Activated CD4-positive, alpha-beta T cell treated with anti-CD3 and anti-CD28 coated beads, Interleukin-2, amount 50 U/mL, for 24 hours (primary cell): ENCODE measurements at places on chromosomes 5 and 9.

- DNase-seq: no peak
Measured at GRCh38 chr5:95029569-95030366, 255.1 kb downstream of the MCTP1 start.

- no peak for DNase-seq
Measured at GRCh38 chr5:33984178-33984577, 315 bp downstream of the SLC45A2 start.

DNA sequence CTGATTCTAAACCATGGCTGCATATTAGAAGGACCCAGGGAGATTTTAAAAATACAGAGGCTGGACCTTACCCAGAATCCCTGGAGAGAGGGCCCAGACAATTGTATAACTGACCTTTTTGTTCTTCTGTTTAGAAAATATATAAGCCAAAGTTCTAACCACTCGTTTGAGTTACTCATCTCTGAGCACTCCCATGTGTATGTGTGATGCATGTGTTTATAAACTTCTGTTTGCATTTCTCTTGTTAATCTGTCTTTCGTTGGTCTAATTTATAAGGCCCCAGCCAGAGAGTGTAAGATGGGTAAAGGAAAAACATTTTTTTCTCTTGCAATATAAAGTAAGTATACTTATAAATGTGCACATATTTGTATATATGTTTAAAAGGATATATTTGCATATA is 443.9 kb downstream of the ZNF608 start:
- no peak for DNase-seq

DNA sequence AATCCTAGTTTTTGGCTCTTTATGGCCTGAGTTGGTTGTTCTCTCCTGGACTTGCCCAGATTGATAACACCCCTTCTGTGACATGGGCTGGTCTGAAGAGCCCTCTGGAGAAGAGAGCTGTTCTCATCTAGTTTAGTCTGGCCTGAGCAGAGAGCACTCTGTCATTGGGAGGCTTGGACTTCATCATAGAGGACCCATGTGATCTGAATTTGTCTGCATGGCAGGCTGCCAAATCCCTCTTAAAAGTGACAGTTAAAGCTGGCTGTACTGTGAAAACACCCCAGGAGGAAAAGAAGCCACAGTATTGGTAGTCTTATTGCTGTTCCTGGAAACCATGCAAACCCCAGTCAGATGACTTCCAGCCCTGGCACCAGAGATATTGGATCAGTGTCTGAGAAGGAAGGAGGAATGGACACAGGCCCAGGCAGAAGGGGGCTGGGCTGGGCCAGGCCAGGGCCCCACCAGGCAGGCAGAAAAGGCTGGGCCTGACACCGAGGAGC is 3.7 kb upstream of the WDR31 start:
- DNase-seq: no peak

DNA sequence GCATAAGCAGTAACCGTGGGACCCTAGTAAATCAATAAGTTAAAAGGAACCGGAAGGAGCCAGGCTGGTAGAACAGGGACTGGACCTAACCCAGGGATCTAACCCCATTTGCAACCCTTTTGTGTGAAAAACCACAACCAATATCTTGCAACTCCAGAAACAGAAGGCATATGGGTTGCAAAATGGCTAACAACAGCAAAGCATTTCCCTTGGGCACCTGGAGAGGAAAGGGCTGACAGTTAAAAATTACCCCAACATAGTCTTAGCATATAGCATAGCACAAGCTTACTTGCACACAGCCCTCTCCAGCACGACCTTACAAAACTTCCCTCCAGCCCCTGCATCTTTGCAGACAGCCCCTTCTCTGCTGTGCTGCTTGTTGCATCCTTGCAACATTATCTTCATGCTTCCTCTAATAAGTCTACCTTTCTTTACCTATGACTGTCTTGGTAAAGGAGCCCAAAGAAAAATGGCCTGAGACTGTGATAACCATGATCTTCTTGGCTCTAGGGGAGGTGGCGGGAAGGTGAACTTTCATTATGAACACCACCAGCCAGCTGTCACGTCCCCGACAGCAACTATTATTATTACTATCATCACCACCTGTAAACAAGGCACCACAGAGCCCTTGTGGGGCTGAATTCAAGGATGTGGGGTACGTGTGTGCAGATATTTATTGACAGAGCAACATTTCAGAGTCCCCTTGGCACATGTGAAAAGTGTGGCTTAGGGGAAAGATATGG is 49.8 kb downstream of the PRRC1 start:
- DNase-seq: no peak
